ENCODE measurements at places on chromosomes 12 and 14.

DNA sequence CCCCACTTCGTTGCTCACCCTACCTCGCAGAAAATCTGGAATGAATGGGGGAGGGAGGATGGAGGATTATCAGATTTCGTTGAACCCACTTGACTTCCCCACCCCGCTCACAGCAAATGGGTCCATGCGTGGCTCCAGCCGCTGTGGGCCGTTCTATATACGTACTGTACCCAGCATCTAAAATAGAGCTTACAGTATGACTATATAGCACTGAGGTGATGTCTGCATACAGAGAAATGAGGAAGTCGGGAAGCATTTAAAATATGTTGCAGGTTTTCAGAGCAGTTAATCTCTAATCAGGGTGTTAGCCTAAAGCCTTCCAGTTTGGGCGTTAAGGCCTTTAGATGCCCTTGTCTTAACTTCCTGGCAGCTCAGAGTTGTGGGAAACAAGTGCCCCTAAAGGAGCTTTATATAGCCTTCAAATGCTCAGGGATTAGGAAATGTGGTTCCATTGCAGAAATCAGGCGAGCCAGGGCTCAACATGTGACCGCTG lies 1.4 kb downstream of the BICDL1 start:
- DNase-seq: no peak

DNA sequence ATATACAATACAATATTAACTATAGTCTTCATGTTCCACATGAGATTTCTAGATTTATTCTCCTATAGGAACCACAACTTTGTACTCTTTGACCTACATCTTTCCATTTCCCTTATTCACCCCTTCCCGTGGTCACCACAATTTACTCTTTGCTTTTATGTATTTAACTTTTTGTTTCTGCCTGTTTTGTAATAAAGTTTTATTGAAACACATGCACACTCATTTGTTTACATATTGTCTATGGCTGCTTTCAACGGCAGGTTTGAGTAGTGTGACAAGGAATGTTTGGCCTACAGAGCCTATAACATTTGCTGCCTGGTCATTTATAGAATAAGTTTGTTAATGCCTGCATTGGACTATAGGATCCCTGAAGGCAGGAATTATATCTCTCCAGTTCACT lies 231.1 kb downstream of the CRADD start:
- no peak for DNase-seq

GRCh38 chr12:107057071-107057834 lies 36.1 kb downstream of the CRY1 start:
- DNase-seq: no peak

DNA sequence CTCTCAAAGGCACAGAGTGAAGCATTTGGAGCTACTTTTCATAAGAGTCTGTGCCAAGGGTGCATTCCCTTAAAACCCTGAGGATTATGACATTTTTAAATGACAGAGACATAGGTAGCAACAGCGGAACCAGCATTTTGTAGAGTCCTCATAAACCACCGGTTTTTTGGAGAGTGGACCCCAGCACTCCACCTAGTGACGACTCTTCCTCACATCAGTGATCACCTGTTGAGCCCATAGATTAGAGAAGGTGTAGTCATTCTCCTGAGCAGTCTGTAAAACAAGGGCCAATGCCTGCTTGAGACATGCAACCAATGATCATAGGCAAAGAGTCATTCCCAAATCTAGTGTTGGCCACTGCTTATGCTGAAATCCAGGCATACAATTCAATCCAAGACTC lies 399.1 kb downstream of the GXYLT1 start:
- DNase-seq: no peak

DNA sequence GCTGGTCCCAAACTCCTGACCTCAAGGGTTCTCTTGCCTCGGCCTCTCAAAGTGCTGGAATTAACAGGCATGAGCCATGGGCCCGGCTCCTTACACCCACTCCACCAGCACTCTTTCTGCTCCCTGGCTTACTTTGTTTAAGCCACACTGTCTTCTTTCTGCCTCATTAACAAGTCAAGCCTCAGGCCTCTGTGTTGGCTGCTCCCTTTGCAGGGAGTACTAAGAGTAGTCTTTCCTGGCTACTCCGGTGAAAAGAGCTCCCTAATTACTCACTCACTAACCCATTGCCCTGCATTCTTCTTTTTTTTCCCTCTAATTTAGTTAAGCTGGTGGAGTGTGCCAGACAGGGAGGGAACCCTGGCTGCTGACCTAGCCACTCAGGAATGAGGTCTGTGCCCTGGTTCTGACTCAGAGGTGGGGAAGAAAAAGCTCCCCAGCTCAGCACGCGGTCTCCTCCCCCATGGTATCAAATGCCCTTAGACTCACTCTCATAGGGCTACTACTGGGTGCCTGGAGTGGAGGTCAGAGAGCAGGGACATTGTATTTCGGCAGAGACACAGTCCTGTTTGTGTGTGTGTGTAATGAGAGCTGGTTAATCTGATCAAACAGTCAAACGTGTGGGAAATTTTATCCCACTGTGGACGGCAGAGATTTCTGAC lies 19.8 kb downstream of the GALNT6 start:
- no peak for DNase-seq

DNA sequence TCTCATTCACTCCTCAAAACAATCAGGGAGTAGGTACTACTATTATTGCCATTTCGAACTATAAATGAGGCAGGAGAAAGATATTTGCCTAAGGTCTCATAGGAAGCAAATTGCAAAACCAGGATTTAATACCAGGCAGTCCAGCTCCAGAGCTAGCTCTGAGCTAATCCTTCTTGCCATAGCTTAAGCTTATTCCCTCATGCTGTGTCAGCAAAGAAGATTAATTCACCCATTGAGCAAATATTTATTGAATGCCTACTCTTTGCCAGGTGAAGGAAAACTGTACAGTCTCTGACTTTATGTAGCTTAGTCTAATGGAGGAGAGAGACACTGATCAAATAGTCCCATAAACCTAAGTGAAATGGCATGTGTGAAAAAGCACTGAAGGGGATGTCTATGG lies 19.5 kb downstream of the KCNA5 start:
- DNase-seq: no peak

- DNase-seq: no peak
These were observed 542.1 kb upstream of the ATP2B1 start for GRCh38 chr12:90250766-90251165.

- DNase-seq: no peak
These were observed 62.7 kb upstream of the HECTD1 start for GRCh38 chr14:31270196-31270772.

- DNase-seq: no peak
These were observed 1.5 kb downstream of the CALM1 start for GRCh38 chr14:90398315-90398839.

DNA sequence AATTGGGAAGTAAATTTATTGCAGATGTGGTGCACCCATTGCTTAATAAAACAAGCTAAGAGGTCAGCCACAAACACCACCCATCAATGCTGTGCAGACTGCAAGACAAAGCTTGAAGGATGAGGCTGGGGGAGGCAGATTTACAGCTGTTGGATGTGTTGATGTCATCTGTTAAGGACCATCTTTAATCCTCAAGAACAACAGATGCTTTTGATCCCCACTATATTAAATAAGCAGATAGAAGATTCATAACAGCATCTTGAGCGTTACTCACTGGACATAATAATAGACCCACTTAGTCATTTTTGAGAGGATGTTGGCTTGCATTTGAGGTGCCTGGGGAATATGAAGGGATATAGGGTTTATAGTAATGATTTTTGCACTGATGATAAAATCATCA lies 58.8 kb downstream of the GPR68 start:
- DNase-seq: no peak

DNA sequence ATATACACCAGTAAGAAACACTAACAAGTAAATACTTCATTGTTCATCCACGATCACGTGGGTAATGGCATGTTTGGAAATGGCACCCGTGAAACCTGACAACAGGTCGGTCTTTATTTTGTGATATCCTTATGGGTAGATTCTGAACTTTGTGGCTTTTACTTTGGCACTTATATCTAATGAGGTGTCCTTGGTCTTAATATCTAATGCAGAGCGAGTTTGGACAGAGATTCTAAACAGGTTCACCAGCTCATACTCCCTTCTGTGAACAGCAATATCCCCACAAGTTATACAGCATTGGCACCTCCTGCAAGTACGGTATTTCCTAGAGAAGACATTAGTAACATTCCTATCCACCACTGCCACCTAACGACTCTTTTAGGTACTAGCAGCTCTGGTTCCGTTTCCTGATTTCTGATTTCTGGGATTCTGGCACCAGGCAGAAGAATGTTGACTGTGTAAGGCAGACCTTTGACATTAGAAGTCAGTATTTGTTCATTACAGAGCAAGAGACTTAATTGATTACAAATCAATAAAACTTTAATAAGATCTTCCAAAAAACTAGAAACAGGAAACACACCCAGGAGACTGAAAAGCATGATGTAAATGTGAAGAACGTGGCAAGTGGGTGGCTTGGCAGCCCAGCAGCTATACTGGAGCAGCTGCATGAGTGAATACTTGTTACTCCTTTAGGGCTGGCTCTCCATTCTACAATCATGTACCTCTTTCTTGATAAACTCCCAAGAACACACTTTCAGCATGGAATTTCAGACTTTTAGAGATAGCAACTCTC lies 2.5 kb downstream of the ANG start:
- DNase-seq: no peak

DNA sequence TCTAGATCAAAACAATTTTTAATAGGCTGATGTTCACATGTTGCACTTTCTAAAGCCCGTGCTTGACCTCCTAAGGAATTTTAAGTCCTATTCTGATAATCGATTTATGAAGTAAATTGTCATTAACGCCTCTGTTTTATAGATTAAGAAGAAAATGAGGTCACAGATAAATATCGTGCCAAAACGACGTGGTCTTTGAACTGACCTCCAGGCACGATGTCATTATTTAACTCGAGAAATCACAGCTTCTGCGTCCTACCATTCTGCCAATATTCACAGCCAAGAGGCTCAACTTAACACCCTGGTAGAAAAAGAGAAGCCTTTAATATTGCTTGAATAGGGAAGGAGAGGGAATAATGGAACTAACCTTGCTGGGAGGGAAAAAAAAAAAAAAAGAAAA lies 888 bp upstream of the EEA1 start:
- no peak for DNase-seq

DNA sequence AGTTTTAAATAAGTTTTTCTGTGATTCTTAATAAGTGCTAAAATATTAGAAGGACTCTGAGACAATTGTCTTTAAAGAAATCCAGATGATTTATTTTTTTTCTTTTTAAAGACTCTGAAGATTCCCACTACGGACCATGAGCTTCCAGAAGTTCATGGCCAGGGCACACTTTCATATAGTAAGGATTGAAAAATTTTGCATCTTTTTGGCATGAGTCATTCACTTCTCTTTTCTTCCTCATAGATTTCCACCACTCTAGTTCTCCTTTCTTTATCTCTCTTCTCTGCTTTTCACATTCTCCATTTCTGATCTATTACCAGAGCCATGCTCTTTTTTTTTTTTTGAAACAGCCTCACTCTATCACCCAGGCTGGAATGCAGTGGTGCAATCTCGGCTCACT lies 385.8 kb downstream of the FLRT2 start:
- no peak for DNase-seq

DNA sequence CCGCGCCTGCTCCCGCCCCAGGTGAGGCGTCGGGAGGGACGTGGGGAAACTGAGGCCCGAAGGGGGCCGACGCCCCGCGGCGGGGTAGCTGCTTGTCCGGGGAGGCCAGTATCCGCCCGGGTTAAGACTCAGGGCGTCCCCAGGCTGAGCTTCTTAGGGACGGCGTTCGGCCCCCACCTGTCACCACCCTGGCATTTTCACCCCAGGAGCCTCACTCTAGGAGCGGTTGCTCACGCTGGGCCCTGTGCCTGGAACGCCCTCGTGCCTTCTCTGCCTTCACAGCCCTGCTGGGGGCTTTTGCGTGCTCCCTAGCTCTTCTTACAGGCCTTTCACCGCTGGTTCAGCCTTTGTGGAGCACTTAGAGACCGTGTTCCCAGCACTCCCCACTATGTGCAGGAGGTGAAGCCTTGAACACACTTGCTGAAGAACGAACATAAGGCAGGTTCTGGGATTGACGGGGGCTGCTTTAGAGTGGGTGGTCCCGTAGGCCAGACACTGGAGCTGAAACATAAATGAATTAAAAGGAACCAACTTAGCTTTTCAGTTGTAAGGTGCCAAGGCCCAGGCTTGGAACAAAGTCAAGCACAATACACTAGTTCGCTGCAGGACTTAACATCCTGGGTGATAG lies 601 bp downstream of the ZNF839 start:
- peak; percentile 30 for DNase-seq

GRCh38 chr14:57889245-57889644 lies 23.4 kb upstream of the SLC35F4 start:
- no peak for DNase-seq

- DNase-seq: no peak
These were observed 7.9 kb downstream of the ABCB9 start for GRCh38 chr12:122958198-122958888.

DNA sequence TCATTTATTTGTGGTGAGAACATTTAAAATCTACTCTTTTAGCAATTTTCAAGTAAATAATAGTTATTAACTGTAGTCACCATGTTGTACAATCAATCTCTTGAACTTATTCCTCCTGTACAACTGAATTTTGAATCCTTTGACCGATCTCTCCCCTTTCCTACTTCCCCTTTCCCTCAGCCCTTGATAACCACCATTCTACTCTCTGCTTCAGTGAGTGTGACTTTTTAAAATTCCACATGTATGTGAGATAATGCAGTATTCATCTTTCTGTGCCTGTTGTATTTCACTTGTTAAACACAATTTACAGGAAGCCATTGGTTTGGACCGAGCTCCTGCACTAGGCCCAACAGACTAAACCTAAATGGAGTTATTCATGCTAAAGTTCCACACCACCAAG lies 458.9 kb upstream of the PDE3A start:
- no peak for DNase-seq

GRCh38 chr12:131454418-131455217 lies 256.3 kb upstream of the SFSWAP start:
- DNase-seq: no peak

DNA sequence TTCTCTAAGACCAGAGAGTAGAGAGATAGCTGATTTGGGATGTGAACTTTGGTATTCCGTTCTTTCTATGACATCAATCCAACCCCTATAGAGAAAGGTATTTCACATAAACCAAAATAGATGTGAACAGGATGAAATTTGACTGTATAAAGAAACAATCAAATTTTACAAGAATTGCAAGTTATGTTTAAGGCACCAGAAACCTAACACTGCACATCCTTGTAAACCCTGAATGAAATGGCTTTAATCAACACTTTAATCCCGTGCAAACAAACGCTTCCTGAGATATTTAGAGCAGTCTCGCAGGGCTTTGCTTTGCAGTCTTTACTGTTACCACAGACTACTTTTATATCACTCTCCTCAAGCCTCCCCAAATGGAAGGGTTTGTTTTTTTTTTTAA lies 125.1 kb downstream of the APAF1 start:
- no peak for DNase-seq

DNA sequence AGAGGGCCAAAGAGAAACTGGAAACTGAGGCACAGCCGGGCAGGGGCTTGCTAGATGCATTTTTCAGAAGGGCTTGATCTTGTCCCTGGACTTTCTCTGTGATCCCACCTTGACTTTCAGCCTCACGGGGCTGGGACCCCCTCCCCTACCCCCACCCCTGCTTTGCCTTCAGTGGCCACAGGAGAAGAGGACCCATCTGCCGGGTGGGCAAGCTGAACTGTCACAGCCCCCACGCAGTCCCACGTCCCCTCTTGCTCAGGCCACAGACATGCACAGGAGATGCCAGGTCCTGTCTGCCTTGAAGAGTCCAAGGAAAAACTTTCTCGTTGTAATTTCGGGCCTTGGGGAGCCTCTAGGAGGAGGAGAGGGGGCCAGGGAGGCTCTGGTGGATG lies 158.9 kb downstream of the KIF26A start:
- no peak for DNase-seq

- DNase-seq: no peak
These were observed 123.9 kb upstream of the PMCH start for GRCh38 chr12:102321305-102322082.

GRCh38 chr12:124902916-124903315 lies 11.5 kb downstream of the UBC start:
- DNase-seq: no peak
